ENCODE measurements at places on chromosomes 6 and 20. TPM values are rescaled to one million over a fixed set of nuclear protein-coding genes. Genes with fewer than 3 reads are reported as not detected.

Gene CLDN20
- total RNA-seq, result not detected

Gene LINC00237
- total RNA-seq, result not detected

Gene BTNL2
- not detected for total RNA-seq

Gene ZNF322
- total RNA-seq, result 24.4 TPM

Gene MOXD1
- total RNA-seq, result 0.07 TPM

Gene TM9SF4
- 52.4 TPM for total RNA-seq

Gene DBNDD2
- total RNA-seq, result 15.4 TPM

Gene GSTA2
- total RNA-seq, result not detected

Gene FAM209A
- total RNA-seq, result not detected

Gene SLC22A16
- not detected for total RNA-seq

Gene NRSN1
- not detected for total RNA-seq

Gene TRIM31
- total RNA-seq, result under 0.01 TPM

Gene OLIG3
- total RNA-seq, result not detected

Gene CTSZ
- 119 TPM for total RNA-seq

Gene TSBP1
- total RNA-seq, result not detected

Gene SLC35D3
- not detected for total RNA-seq

Gene KPNA5
- total RNA-seq, result 5.5 TPM

Gene KIF25
- not detected for total RNA-seq

Gene MPIG6B
- not detected for total RNA-seq

Gene GSTA3
- not detected for total RNA-seq

Gene BPIFB2
- total RNA-seq, result not detected

Gene POM121L2
- total RNA-seq, result not detected

Gene HLA-DQA2
- total RNA-seq, result not detected

Gene ESR1
- under 0.01 TPM for total RNA-seq

Gene PLCB4
- total RNA-seq, result 1.0 TPM

Gene PRR18
- under 0.01 TPM for total RNA-seq

Gene STX11
- total RNA-seq, result 0.68 TPM

Gene GTF2H4
- 6.5 TPM for total RNA-seq

Gene GLP1R
- not detected for total RNA-seq

Gene SIRPB1
- total RNA-seq, result not detected

All from nasal cavity respiratory epithelium epithelial cell of viscerocranial mucosa (primary cell).